ENCODE measurements at places on chromosomes 12 and 14. TPM values are rescaled to one million over a fixed set of nuclear protein-coding genes. Genes with fewer than 3 reads are reported as not detected.

C12orf50 gene
- total RNA-seq, result not detected

PPHLN1 gene
- total RNA-seq, result 41.8 TPM

DNA sequence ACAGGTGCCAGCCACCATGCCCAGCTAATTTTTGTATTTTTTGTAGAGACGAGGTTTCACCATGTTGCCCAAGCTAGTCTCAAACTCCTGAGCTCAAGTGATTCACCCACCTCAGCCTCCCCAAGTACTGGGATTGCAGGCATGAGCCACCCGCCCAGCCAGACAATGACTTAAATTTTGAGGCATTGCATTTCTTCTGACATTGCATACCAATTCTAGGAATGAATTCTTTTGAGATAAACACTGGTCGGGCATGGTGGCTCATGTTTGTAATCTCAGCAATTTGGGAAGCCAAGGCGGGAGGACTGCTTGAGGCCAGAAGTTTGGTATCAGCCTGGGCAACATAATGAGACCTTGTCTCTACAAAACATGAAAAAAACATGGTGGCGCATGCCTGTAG is 2.5 kb upstream of the CELA1 start:
- no peak for DNase-seq
- no peak overlapping the region for H3K27ac ChIP-seq
- no peaks in the 10 kb centered on the region for H3K36me3 ChIP-seq
- no peak overlapping the region for H3K4me3 ChIP-seq
- no peaks in the 10 kb centered on the region for H3K27me3 ChIP-seq

DNA sequence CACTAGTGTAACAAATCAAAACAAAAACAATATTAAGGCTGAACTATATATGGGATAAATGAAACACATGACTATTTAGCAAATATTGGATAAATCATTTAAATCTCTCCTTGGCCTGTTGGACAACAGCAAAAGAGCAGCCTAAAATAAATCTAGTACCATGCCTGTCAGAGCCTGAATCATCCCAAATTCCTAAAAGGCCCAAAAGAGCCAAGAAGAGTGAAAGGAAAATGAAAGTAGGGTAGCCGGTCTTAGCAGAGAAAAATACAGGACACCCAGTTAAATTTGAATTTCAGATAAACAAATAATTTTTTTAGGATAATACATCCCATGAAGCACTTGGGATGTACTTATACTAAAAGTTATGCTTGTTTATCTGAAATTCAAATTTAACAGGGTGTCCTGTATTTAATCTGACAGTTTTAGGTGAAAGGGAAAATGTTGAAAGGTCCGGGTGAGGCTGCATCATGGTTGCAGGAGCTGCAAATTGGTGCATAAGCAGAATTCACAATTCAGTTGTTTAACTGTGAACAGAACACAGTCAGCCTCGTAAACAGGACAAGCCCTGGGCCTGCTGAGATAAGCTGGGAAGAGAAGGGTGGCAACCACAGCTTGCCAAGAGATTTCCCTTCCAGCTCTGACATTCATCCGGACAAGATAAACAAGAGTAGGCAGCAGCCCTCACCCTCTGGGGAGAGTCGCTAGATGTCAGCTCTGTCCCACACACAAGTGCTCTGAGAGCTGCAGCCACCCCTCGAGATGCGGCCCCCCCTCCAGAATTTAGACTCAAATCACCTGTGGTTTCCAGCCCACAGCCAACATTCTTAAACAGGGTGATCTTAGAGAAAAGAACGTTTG is 30.3 kb downstream of the DMAC2L start:
- H3K27me3 ChIP-seq, result no peaks in the 10 kb centered on the region
- peak overlapping the region; percentile 35 for H3K4me3 ChIP-seq
- DNase-seq, result no peak
- peaks cover 8% of the 10 kb centered on the region for H3K36me3 ChIP-seq
- H3K27ac ChIP-seq, result peak overlapping the region; percentile 55

GRCh38 chr14:73662487-73662943 is 17.7 kb downstream of the DNAL1 start:
- no peak overlapping the region for H3K27ac ChIP-seq
- no peaks in the 10 kb centered on the region for H3K4me1 ChIP-seq
- no peaks in the 10 kb centered on the region for H3K27me3 ChIP-seq
- H3K36me3 ChIP-seq, result peaks cover 4% of the 10 kb centered on the region

DNA sequence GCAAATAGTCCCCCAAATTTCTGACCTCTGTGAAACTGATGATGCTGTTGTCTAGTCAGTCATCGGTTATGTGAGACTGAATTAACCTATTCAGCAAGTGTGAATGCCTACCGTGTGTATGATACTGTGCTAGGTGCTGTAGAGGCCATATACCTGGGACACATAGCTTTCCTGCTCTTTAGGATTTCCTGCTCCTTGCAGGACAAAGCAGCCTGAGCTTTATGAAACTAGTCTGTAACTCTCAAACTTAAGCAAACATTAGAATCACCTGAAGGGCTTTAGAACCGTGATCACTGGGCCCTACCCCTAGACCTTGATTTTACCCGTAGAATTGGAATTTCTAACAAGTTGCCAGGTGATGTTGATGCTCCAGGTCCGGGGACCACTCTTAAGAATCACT is 6.9 kb downstream of the MARK3 start:
- H3K36me3 ChIP-seq, result no peaks in the 10 kb centered on the region
- DNase-seq, result no peak
- H3K4me1 ChIP-seq, result peaks cover 90% of the 10 kb centered on the region
- peak overlapping the region; percentile 61 for H3K27ac ChIP-seq
- no peaks in the 10 kb centered on the region for H3K27me3 ChIP-seq
- H3K4me3 ChIP-seq, result no peak overlapping the region

All from upper lobe of right lung (tissue), 1 donor.